ENCODE measurements at places on chromosomes 7 and 10.

GRCh38 chr10:28910956-28911355 lies 233.6 kb downstream of the BAMBI start:
- DNase-seq, result no peak

- DNase-seq, result no peak
Observed at GRCh38 chr10:117135026-117135372, 3.1 kb downstream of the VAX1 start.

- no peak for DNase-seq
Observed at GRCh38 chr10:45080331-45080730, 79.6 kb downstream of the ZNF22 start.

- no peak for DNase-seq
Observed at GRCh38 chr7:129947049-129947448, 5.7 kb downstream of the UBE2H start.

GRCh38 chr10:74363727-74364126 lies 212.7 kb downstream of the ADK start:
- no peak for DNase-seq

DNA sequence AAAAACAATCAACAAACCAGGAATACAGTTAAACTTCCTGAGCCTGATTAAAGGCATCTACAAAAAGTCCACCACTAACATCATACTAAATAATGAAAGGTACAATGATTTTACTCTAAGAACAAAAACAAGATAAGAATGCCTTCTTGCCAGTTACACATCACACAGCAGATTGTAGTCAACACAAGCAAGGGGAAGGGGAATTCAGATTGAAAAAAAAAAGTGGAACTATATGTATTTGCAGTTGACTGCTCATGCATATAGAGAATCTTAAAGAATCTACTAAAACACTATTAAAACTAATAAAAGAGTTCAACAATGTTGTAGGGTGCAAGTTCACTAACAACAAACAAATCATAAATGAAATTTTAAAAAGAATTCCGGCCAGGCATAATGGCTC lies 28.5 kb downstream of the ZNF33B start:
- no peak for DNase-seq

DNA sequence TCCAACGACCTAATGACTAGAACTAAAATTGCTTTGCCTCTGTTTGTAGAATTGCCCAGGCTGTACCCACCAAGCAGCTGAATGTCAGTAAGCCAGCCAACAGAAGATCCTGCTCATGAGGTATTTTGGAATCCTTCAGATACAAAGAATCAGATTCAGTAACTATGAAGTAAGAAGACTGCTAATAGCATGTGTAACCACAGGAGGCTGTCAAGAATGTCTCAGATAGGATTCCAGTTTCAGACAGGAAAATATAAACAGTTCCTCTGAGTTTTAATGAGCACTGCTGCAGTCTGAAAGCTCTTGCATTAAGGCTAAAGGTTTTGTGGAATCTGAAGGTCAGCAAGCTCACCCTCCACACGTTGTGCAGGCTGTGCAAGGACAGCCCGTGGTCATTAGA lies 112.6 kb upstream of the ADAM12 start:
- DNase-seq, result peak; percentile 34

- no peak for DNase-seq
Observed at GRCh38 chr7:102106625-102107024, 180.0 kb upstream of the SH2B2 start.

GRCh38 chr10:114552050-114552449 lies 106.0 kb downstream of the ABLIM1 start:
- no peak for DNase-seq

- no peak for DNase-seq
Observed at GRCh38 chr10:92502296-92502808, 71.5 kb downstream of the IDE start.

DNA sequence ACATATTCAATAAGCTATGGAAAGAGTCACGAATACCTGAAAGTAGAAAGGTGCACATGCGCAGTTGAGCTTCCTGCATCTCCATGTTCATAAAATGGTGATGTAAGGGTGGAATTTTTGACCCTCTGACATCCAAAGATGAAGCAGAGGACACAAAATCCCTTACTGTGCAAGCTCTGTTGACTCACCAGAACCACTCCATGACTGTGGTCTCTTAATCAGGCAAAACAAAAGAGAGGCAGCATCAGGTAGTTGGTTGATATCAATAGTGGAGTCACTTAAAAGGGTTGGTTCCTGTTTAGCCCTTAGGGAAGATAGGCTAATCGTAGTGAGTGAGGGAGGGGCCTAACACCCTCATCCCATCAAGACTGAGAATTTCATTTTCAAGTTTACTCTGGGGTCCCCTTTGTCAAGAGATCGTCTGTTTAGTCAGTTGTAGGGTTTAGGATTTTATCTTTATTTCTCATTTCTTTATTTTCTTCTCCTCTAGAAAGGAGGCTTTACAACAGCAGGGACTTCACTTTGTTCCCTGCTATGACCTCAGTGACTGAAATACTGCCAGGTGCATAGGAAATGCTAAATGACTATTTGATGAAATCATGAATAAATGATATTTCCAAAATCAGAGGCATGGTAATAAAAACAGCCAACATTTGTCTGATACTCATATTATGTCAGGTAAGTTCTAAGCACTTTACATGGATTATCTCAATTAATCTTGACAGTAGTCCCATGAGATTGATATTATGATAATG lies 98.1 kb downstream of the CD36 start:
- no peak for DNase-seq

DNA sequence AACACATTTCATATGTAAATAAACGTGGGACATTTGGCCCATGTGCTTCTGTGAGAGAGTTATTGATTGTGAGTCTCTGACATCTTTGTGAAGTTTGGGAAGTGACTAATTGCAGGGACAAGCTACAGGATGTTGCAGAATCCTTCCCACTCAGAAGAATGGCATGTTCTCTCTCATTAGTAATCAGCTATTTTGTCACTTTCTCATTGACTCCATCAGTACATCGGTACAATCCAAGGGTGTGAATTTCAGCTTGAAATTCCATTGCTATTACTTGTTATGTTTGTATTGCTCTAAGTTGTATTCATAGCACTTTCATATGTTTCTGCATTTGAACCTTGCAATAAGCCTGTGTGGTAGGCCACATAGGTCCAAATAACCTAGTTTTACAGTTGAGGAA lies 100.0 kb upstream of the KCNMA1 start:
- DNase-seq, result peak; percentile 94

DNA sequence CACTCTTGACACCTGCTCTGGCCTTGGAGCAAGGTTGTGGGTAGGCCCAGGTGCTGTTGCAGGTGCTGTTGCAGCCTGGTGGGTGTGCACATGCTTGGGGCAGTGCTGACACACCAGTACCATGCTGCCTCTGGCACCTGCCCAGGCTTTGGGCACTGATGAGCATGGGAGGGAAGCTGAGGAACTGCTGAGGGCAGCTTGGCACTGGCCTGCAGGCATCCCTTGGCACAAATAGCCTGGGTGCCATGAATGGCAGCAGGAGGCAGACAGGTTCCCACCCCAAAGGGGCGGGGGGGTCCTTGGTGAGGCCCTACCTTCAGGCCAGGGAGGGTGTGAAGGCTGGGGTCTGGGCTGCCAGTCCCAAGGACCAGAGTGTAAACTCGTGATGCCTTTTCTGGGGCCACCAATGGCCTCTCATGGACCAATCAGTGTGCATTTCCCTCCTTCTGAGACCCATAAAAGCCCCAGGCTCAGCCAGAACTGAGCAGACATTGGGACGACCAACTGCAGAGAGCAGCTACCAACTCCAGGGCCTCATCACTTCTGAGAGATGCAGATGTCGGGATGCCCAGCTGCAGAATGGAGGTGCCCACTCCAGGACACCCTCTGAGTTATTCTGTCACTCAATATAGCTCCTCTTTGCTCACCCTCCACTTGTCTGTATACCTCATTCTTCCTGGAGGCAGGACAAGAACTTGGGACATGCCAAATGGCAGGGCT lies 547.4 kb downstream of the ZWINT start:
- no peak for DNase-seq

GRCh38 chr7:137818036-137818435 lies 28.7 kb downstream of the DGKI start:
- no peak for DNase-seq

DNA sequence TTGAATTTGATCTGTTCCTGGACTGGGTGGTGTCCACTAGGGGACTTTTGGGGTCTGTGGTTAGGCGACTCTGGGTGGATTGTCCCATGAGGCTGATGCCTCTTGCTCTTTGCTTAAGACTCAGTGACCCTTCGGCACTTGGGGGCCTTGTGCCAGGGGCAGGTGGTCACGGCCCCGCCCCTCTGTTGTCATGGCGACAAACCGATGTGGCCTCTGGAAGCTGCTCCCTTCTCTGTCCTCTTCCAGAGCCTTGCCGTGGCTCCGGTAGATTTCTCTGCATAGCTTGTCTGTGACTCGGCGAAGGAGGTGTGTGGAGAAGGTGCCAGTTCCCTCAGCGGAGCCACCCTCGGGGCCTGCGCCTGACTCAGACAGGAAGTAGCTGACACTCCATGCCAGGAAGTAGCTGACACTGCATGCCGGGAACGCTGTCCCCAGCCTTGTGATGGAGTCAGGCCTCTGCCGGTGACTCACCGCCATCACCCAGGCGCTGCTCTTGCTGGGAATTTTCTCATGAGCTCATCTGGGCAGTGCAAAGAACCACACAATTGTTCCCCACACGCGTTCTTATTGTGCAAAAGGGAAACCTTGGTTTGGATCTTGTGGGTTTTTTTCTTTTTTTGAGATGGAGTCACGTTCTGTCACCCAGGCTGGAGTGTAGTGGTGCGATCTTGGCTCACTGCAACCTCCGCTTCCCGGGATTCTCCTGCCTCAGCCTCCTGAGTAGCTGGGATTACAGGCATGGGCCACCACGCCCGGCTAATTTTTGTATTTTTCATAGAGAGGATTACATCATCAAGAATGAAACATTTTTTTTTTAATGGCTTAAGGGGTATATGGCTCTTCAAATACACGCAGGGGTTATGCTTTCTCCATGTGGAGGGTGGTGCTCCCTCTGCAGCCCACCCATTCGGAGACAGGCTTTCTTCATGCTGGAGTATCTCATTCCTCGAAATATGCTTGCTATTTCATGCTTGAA lies 72.6 kb downstream of the PFKFB3 start:
- peak; percentile 93 for DNase-seq

GRCh38 chr10:67697724-67698131 lies 1.7 kb upstream of the CTNNA3 start:
- peak; percentile 23 for DNase-seq

- DNase-seq, result no peak
Observed at GRCh38 chr10:123249894-123250293, 95.7 kb downstream of the BUB3 start.

GRCh38 chr10:72801263-72801868 lies 92.2 kb upstream of the OIT3 start:
- DNase-seq, result no peak

GRCh38 chr7:7210475-7211237 lies 28.3 kb downstream of the C1GALT1 start:
- no peak for DNase-seq

DNA sequence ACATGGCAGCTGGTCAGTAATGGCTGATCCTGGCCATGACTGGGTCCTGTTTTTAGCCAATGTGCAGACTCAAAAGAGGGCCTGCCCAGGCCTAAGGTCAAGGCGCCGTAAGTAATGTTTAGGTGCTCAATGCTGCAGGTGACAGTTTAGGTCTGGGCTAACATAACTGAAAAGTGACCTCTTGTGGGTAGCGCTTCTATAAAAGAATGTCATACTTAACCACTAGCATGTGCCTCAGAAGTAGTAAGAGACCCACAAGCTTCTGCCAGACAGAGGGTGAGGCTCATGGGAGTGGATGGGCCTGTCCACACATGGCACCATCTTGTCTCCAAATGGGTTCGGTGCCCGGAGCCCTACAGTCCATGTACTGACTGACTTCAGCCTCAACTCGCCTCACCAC lies 90.5 kb upstream of the GSDME start:
- no peak for DNase-seq

- no peak for DNase-seq
Observed at GRCh38 chr7:80453699-80454340, 58.0 kb downstream of the GNAT3 start.

DNA sequence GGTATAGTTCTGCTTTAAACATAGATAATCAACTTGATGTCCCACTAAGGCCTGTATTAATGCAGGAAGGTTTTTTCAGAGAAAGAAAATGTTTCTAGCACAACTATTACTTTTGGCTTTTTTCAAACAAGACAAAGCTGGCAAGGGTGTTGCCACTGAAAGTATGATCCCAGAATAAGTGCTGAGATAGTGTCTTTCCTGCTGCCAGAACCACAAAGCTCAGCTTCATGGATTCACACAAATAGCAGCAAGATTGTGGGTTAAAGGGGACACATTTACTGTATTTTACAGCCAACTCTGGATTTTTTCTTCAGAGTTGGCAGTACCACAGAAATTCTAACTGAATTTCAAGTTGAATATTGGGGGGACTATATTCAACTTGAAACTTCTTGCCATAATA lies 4.3 kb downstream of the NCOA4 start:
- no peak for DNase-seq

DNA sequence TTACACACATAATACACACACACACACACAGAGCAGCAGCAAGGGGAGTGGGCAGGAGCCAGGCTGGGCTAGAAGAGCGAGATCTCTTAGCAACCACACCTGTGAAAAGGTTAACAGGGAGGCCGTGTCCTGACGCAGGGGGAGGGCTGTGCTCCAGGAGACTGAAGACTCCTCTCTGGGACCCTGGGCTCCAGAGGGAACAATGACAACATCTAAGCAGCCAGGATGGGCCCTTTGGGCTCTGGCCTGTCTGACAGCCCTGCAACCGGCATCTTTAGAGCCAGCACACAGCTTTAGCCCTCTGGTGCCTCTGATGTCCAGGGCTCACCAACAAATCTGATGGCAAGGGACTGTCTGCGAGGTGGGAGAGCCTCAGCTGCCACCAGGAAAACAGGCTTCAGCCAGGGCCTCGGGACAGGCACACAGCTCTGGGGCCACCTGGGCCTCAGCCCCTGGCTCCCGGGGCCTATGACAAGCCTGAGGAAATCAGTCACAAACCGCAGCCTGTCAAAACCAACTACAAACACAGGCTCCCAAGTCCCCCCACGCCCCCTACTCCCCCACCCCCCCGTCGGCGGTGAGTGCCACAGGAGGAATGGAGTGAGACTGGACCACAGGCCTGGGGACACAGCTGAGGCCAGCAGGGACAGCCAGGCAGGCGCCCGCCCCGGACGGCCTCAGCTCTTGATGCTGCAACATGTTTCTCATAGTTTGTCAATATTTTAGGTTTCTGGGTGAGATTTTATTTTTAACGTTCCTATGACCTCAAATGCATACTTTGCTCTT lies 102.8 kb downstream of the TNS3 start:
- no peak for DNase-seq

GRCh38 chr10:15295537-15296325 lies 75.4 kb downstream of the FAM171A1 start:
- DNase-seq, result no peak

GRCh38 chr7:22210967-22211366 lies 146.0 kb downstream of the RAPGEF5 start:
- DNase-seq, result no peak

DNA sequence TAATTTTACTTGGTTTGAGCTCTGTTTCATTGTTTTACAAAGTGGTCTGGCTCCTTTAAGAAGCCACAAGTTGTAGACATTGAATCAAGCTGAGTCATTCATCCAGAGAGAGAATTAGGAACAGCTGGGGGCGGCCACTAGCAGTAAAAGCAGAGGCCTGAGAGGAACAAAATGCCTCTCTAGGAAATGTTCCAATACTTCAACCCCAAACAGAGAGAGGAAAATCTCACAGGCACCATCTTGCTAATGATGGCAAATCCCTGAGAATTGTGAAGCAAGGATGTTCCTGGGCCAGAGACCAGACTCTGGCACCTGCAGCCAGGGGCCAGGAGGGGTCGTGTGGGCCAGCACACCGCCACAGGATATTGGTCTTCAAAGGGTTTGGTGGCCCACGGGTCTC lies 26.5 kb upstream of the TRIL start:
- peak; percentile 62 for DNase-seq
